ENCODE measurements at places on chromosomes 12 and 14.

- DNase-seq = peak; percentile 32
These were observed 40.3 kb downstream of the MAP1LC3B2 start for GRCh38 chr12:116599285-116600136.

DNA sequence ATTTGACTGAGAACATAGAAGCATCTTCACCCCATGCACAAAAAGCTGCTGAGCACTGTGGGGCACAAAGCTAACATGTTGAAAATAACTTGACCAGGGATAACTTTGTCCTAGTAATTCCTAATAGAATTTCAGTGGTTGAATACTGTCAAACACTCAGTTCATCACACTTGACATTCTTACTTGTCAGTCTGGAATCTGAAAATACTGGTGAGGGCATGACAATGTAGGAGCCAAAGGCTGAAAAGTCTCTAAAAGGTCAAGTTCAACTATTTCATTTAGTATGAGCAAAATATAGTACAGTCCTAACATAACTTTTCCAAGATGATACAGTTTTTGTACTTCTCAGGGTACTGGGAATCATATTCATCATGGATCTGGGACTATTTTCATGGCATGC is 504.4 kb upstream of the LMO3 start:
- no peak for DNase-seq

DNA sequence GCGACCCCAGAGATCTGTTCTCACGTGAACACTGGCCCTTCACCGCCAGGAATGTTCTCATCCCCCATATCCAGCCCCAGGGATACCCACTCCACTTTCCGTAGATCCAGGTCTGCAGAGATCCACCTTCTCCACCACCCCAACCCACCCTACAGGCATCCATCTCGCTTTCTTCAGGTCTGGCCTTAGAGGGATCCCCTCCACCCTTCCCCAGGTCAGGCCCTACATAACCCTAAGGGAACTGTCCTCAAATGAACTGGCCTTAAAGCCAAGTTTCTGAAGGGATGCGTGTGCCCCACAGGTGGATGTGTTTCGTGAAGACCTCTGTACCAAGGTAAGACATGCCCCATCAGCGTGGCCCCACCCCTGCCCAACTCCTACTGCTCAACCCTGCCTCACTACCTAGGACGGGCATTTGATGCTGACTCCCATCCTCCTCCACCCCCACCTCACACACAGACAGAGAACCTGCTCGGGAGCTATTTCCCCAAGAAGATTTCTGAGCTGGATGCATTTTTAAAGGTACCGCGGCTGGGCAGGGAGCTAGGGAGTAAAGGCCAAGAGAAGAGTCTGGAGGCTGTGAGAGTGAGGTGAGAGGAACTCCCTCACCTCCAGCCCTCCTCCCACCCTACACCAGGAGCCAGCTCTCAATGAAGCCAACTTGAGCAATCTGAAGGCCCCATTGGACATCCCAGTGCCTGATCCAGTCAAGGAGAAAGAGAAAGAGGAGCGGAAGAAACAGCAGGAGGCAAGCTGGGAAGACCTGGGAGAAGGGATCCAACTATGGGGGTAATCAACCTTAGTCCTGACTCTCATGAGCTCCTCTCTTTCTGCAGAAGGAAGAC is 912 bp downstream of the PSME1 start:
- no peak for DNase-seq

DNA sequence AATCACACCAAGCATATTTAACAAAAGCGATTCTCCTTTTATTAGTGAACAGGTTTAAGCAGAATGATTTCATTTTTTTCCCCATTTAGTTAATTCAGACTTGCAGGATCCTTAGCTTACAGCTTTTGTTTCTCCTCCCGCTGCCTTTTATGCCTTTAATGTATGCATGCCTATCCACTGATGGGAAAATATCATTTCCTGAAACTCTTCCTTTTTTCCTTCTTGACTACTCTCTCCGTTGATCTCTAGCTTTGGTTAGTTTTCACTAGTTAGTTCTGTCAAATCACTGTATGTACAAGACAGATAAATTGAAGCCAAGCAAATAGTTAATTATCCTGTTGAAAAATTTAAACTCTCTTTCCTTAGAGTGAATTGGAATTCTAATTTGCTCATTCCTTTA is 26.3 kb downstream of the NKX2-1 start:
- no peak for DNase-seq

GRCh38 chr12:64800640-64801039 is 23.8 kb upstream of the TBC1D30 start:
- no peak for DNase-seq

- no peak for DNase-seq
These were observed 22.2 kb downstream of the LLPH start for GRCh38 chr12:66108386-66108785.

GRCh38 chr12:32586390-32586789 is 92.7 kb upstream of the DNM1L start:
- no peak for DNase-seq

- DNase-seq = no peak
These were observed 1.5 kb upstream of the EP400 start for GRCh38 chr12:131948166-131948712.

DNA sequence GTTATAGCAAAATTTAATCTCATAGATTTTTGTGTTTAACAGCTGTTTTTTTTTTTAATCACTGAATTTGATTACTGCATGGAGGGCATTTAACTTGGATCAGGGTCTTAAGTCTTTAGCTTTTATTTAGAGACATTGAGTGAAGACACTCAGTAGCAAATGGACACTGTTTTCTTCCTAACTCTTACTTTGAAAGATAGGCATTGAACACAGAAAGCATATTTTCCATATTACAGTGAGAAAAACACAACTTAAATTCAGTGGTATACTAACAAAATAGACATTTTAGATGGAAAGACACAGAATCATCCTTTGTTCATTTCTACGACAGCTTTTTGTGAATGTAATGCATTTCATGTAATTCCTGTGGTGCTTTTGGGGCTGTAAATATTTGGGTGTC is 571.8 kb downstream of the PRKD1 start:
- DNase-seq = no peak

GRCh38 chr12:56420411-56420810 is 28.8 kb downstream of the TIMELESS start:
- no peak for DNase-seq

- DNase-seq = peak; percentile 99
These were observed 18.6 kb downstream of the CHD8 start for GRCh38 chr14:21437063-21437901.

- DNase-seq = no peak
These were observed 68.5 kb downstream of the DAO start for GRCh38 chr12:108948367-108948766.

DNA sequence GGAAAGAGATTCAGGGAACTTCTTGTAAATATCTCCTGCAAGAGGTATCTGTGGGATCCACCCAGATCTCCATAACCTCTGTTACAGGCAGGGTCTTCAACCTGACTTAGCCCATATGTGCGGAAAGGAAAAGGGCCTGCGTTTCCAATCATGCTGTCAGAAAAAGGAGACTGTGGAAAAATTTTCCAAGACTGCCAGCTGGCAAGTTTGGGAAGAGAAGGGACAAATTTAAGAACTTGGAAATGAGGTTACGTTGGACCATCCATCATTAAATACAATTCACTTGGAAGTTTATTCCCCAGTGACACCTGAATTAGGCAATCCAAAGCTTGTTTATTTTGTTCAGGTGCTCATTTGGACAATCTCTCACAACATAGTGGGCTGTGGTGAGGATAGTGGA is 13.9 kb downstream of the PTHLH start:
- no peak for DNase-seq

GRCh38 chr12:3042826-3043225 is 34.4 kb upstream of the TSPAN9 start:
- no peak for DNase-seq

DNA sequence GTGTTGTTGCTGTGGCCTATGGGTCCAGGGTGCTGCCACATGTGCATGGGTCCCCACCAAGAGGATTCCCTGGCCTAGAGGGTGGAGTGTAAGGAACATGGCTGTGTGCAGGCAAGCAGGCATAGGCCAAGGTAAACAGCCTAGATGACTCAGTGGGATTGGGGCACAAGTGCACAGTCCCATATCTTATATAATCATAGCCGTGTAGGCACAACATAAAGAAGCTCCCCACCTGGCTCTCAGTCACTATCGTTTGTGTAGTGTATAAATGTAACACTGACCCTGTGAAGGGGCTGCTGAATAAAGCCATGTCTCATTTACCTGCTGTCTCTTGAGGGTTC is 15.7 kb upstream of the RNASE12 start:
- DNase-seq = no peak

DNA sequence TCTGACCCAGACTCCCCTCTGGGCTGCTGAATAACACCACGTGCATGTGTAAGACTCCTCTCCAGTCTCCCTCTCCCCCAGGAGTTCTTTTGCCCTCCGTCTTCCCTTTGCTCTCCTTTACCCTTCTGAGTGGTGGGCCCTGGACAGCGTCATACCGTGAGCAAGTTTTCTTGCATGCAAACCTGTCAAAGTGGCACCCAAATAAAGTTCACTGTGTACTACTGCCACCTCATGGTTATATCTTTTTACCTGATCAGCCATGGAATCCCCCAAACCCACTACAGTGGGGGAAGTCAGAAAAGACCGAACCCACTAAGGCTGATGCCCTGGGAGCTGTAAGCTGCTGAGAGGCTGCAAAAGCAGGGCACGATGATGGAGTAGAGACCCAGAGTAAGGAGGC is 131.1 kb upstream of the VRK1 start:
- no peak for DNase-seq

GRCh38 chr14:64266239-64266638 is 27.9 kb downstream of the ESR2 start:
- no peak for DNase-seq

DNA sequence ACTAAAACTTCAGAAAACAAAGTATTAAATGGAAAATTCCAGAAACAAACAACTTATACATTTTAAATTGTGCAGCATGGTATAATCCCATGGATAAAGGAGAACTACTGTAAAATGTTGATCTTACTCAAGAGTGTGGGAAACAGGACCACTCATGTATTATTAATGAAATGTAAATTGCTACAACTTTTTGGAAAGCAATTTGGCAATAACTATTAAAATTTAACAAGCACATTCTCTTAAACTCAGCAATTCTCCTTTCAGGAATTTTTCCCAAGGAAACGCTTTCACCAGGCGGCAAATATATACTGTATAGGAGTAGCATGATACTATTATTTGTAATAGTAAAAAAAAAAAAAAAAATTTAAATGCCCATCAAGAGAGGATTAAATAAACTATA is 284.5 kb upstream of the AMIGO2 start:
- no peak for DNase-seq

DNA sequence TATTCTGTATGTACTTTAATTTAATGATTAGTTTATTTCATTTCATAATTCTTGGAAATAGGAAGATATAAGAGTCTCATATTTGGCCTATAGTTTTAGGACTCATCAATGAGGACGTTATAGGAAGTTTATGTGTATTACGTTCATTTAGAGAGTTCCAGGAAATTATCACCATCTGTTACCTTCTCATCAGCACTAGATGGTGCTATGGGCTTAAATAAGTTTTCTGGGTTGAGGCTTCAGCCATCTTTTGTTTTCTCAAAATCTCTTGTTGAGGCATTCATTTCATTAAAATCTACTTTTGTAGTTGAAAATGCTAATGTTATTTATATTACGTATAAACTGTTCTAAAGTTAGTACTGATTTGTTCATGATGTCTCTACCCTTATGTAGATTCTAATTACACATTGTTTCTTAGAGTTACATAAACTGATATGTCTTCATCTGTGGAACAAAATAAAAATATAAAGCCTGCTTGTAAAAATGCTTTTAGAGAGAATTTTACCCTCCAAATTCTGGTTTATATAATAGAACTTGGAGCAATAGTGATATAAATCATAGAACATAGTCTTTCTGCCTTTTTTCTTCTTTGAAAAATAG is 89.2 kb downstream of the CFAP54 start:
- no peak for DNase-seq

DNA sequence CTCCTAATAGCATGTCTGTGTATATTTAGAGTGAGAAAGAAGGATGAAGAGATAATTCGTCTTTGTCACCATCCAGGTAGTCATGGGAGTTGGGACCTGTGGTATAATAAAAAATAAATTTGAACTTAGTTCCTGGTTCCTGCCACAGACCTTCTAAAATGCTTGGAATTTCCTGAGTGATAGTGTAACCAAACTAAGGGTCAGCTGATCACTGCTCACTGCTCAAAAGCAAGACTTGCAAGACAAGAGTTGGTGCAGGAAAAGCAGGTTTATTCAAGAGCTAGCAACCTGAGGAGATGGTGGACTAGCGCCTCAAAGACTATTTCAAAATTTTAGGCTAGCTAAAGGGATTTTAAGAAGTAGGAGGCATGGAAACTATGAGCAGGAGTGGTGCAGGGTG is 19.1 kb downstream of the ANG start:
- DNase-seq = no peak

DNA sequence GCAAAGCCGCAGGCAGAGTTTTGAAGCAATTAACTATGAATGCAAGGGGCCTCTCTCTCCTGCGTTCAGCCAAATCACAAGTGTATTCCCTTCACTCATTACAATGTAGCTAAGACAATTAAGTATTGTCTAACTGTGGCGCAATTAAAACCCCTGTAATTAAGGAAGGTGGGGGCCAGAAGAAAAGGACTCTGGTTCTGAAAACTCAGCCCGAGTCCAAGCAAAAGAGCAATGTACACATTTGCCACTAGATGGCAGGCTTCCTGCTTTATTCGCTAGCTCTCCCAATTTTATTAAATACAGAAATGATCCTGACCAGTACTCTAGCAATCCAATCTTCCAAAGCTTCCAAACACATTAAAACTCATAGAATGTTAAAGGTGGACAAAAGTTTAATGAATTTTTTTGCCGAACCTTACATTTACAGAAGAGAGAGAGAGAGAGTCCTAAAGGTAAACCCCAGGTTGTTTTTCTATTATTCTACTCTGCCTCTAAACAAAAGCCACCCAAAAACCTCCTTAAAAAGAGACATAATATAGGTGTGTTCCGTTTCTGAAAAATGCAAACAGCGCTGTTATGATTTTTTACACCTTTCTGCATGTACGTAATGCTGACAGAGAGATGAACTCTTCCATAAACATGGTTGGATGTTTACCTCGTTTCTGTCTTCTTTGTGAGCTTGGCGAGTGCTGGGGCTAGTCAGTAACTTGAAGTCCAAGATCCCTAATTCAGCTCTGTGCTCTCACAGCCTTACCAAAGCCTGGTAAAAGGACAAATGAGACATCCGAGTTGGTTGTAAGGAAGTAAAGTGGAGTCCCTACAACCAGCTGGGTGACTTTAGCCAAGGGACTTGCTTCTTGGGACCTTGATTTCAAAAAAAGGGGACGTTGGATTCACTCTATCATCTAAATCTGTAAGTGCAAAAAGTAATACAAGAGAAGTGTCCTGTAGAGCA is 50.9 kb upstream of the VASH1 start:
- DNase-seq = peak; percentile 7

GRCh38 chr14:91515979-91516378 is 5.9 kb upstream of the PPP4R3A start:
- no peak for DNase-seq

GRCh38 chr14:89167705-89168104 is 249.3 kb downstream of the FOXN3 start:
- no peak for DNase-seq

DNA sequence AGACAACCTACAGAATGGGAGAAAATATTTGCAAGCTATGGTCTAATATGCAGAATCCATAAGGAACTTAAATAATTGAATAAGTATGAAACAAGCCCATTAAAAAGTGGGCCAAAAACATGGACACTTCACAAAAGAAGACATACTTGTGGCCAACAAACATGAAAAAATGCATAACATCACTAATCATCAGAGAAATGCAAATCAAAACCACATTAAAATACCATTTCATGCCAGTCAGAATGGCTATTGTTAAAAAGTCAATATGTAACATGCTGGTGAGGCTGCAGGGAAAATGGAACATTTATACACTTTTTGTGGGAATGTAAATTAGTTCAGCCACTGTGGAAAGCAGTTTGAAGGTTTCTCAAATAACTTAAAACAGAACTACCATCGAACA is 945.4 kb upstream of the FLRT2 start:
- DNase-seq = no peak

- DNase-seq = no peak
These were observed 73.9 kb downstream of the ARMH4 start for GRCh38 chr14:58078068-58078467.

Measured in T follicular helper cell (primary cell).